Thymus (tissue), 14 donors: ENCODE measurements at places on chromosomes 13 and 19. TPM values are rescaled to one million over a fixed set of nuclear protein-coding genes. Genes with fewer than 3 reads are reported as not detected.

DNA sequence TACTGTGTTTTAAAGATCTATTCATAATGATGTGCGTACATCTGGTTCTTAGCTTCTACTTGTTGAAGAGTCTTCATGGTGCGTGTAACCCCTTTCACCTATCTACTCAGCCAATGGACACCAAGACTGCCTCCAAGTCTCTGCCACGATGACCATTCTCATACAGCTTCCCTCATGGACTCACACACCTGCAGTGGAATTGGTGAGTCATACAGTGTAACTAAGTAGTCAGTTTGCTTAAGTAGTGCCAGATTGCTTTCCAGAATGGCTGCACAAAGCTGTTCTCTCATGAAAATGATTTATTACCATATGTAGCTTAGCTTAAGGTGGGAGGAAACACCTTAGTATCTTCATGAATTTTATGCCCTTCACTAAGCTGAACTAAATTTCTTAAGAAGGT is 112.3 kb downstream of the AKAP11 start:
- H3K27me3 ChIP-seq, result no peaks in the 10 kb centered on the region
- H3K36me3 ChIP-seq, result no peaks in the 10 kb centered on the region
- no peak for DNase-seq
- no peak overlapping the region for H3K4me3 ChIP-seq

- no peak for DNase-seq
- no peaks in the 10 kb centered on the region for H3K27me3 ChIP-seq
- no peak overlapping the region for H3K27ac ChIP-seq
- no peak overlapping the region for H3K4me3 ChIP-seq
Observed at GRCh38 chr13:30526612-30527495, 61.1 kb upstream of the HMGB1 start.

PSG7 gene
- not detected for total RNA-seq

GRCh38 chr19:1408300-1409203 is 1.2 kb downstream of the DAZAP1 start:
- H3K4me1 ChIP-seq, result peaks cover 14% of the 10 kb centered on the region
- peaks cover 38% of the 10 kb centered on the region for H3K36me3 ChIP-seq
- H3K27me3 ChIP-seq, result peaks cover under 1% of the 10 kb centered on the region
- peak; percentile 53 for DNase-seq
- H3K27ac ChIP-seq, result peak overlapping the region; percentile 75

DNA sequence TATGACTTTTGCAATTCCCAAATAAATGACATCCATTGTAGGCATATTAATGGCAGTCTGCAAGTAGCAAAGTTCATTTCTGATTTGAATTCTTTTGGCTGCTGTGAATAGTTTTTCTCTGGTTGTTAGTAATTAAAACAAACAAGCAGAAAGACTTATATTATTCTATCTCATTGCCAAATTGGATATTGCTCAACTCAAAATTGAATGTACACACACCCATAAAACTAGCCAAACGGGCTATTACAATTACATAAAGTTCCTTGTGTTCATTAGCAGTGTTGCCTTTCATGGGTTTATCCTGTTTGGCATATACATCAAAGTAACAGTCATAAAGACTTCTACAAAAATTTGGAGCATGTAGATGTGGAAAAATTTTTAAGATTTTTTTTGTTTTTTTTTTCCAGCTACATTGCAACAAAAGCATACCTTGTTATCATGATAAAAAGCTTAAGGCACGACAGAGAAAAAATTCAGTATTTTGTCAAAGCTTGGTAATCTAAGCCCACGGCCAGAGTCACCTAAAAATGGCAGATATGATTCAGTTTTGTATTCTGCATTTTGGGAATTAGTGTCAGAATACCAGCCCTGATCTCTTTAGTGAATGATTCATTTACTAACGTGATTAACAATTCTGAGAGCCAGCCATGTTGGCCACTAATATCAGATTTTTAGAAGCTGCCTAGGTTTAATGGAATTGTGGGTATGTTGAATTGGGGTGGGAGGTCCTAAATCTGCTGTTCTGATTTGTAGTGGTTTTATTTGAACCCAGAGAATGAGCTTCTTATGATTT is 108.4 kb downstream of the KLF5 start:
- H3K27me3 ChIP-seq, result no peaks in the 10 kb centered on the region
- H3K4me3 ChIP-seq, result no peak overlapping the region
- H3K36me3 ChIP-seq, result no peaks in the 10 kb centered on the region
- DNase-seq, result no peak
- H3K27ac ChIP-seq, result no peak overlapping the region

DNA sequence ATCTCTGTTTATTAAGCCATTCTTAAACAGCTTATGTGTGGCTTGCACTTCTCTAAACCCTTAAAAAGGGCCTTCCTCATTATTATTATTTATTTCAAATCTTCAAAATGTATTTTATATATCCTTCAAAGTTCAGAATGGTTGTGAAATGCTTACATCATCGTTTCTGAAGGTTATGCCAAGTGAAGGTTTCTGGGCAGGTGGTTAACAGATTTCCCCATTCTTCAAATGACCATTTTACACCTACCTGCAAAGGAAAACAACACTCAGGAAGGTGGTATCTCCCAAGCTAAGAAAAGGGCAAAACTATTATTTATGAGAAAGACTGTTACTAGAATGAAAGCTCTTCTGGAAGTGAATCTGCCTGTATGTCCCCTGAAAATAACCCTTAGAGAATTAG is 191.6 kb downstream of the SHISA2 start:
- no peaks in the 10 kb centered on the region for H3K27me3 ChIP-seq
- DNase-seq, result no peak

- H3K27ac ChIP-seq, result no peak overlapping the region
- H3K4me1 ChIP-seq, result no peaks in the 10 kb centered on the region
- no peaks in the 10 kb centered on the region for H3K36me3 ChIP-seq
- H3K27me3 ChIP-seq, result peaks cover 5% of the 10 kb centered on the region
- no peak overlapping the region for H3K4me3 ChIP-seq
- no peak for DNase-seq
Observed at GRCh38 chr13:20709782-20710181, 6.3 kb downstream of the IL17D start.

- H3K27ac ChIP-seq, result peak overlapping the region; percentile 26
- H3K4me3 ChIP-seq, result peak overlapping the region; percentile 51
- no peaks in the 10 kb centered on the region for H3K36me3 ChIP-seq
- H3K4me1 ChIP-seq, result peaks cover 38% of the 10 kb centered on the region
- DNase-seq, result no peak
Observed at GRCh38 chr19:18109733-18110608, 12.4 kb downstream of the MAST3 start.

GRCh38 chr19:39858541-39858940 is 12.4 kb upstream of the FBL start:
- H3K27ac ChIP-seq, result no peak overlapping the region
- H3K4me1 ChIP-seq, result no peaks in the 10 kb centered on the region
- no peaks in the 10 kb centered on the region for H3K36me3 ChIP-seq
- H3K4me3 ChIP-seq, result no peak overlapping the region
- H3K27me3 ChIP-seq, result no peaks in the 10 kb centered on the region
- no peak for DNase-seq

DNA sequence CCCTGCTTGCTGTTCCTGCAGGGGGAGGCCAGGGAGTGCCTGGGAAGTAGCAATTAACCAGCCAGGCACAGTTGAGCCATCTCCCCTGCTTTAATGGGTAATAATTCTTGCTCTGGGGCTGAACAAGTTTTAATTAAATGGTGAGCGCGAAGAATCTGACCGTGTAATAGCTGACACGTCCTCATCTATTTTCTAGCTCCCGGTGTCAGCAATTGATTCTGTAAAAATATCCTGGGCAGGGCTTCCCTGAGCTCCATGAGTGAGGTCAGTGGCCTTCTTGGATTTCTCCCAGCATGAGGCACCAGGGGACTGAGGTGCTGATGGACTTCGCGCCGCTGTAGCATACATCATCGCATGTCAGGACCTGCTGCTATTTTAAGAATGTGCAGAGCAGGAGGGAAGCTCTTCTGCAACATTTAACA is 26.9 kb downstream of the SIPA1L3 start:
- DNase-seq, result no peak
- H3K27me3 ChIP-seq, result no peaks in the 10 kb centered on the region
- H3K27ac ChIP-seq, result no peak overlapping the region
- no peaks in the 10 kb centered on the region for H3K4me1 ChIP-seq
- H3K4me3 ChIP-seq, result no peak overlapping the region
- H3K36me3 ChIP-seq, result no peaks in the 10 kb centered on the region

DNA sequence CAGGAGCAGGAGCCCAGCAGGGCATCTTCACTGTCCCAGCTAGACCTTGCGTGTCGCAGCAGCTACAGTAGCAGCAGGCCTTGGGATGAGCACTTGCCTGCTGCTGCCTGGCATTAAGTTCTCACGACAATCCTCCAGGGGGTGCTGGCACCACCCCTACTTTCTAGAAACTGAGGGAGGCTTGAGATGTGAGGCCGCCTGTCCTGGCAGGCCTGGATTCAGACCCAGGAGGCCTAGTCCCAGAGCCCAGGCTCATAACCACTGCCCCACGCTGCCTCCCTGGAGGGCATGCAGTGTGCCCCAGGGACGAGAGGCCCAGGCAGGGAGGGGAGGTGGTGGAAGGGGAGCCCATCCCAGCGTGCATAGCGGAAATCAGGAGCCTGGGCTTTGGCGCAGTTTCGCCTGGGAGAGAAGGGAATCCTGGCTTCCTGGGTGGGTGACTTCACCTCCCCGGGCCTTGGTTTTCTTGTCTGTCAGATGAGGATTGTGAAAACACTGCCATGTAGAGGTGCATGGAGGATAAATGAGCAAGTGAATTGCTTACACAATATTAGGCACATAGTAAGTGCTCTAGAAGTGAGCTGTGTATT is 26.1 kb downstream of the PPP5C start:
- peaks cover 51% of the 10 kb centered on the region for H3K36me3 ChIP-seq
- peak overlapping the region; percentile 0 for H3K27ac ChIP-seq
- no peak overlapping the region for H3K4me3 ChIP-seq
- H3K27me3 ChIP-seq, result no peaks in the 10 kb centered on the region
- H3K4me1 ChIP-seq, result peaks cover 18% of the 10 kb centered on the region
